SK-N-DZ (cell line): ENCODE measurements at places on chromosomes 13 and 19.

DNA sequence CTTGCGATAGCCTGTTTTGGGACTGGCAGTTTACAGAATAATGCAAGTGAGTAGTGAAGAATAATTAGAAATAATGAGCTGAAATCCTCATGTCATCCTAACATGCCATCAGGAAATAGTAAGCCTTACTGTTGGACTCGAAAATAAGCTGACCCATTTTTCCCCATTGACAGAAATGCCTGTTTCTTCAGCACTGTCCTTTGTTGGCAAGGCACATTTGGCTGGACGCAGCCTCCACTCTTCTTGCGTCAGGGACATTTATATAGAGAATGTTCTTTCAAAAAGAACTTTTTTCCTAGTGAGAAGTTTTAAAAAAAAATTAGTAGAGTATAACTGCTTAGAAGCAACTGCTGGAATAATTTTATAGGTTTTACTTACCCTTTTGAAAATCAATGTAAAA is 47.1 kb downstream of the ARHGAP35 start:
- DNase-seq: no peak

GRCh38 chr19:6677883-6678689 is 8.1 kb upstream of the TNFSF14 start:
- DNase-seq: no peak

GRCh38 chr13:32857689-32858088 is 158.5 kb upstream of the KL start:
- DNase-seq: no peak

GRCh38 chr19:5719274-5719960 is 529 bp downstream of the LONP1 start:
- no peak for DNase-seq

DNA sequence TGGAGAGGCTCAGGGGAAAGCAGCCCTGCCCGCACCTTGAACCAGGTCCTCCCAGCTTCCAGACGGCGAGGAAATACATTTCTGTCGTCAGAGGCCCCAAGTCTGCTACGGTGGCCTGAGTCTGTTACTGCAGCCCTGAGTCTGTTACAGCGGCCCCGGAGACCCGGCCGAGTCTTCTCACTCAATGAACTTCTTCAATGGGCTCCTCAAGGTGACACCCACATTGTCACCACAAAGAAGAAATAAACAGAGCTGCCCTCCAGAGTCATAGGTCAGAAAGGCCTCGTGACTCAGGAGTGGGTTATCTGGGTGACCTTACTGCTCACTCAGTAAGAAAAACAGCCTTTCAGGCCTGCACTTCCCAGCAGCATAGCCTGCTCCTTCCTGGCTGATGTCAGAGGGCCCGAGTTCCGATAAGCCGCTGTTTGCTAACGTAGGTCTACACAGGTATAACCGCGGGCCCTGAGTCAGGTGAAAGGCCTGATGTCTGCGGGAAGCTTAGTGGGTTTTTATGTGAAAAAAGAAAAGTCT is 66.9 kb upstream of the TM9SF2 start:
- DNase-seq: no peak

DNA sequence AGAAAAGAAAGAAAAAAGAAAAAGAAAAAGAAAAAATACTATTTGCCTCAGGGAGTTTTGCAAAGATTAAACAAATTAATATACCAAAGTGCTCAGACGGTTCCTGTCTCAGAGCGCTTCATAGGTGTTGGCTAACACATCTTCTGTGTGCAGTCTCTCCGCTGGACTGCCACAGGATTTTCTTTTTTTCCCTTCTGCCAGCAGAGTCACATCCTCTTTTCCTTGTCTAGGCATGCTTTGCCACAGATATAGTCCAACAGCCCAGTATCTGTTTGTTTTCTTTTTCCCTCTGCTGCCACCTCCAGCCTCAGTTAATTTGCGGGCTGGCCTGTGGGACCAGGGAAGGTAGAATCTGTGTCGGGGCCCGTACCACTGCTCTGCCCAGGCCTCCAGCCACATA is 3.4 kb upstream of the URAD start:
- no peak for DNase-seq
